ENCODE measurements at places on chromosomes 16 and 17.

GRCh38 chr16:69799611-69800031, 37.5 kb downstream of the WWP2 start:
- no peak for DNase-seq

DNA sequence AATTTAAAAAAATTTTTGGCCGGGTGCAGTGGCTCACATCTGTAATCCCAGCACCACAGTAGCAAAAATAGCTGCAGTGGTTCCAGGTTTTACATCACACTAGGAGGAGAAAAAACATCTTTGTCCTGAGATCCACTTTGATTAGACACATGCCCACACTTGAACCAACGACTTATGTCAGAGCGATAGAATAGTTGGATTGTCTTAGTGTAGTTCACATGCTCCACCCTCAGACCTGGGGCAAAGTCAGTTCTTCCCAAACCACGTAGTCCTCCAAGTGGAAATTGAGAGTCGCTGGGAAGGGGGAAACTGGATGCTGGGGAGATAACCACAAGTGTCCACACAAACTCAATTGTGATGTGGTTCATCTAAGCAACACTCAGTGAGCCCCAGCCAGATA, 11.4 kb upstream of the ITGAM start:
- DNase-seq = no peak

GRCh38 chr17:78159575-78160158, 8.7 kb upstream of the SYNGR2 start:
- DNase-seq = no peak

DNA sequence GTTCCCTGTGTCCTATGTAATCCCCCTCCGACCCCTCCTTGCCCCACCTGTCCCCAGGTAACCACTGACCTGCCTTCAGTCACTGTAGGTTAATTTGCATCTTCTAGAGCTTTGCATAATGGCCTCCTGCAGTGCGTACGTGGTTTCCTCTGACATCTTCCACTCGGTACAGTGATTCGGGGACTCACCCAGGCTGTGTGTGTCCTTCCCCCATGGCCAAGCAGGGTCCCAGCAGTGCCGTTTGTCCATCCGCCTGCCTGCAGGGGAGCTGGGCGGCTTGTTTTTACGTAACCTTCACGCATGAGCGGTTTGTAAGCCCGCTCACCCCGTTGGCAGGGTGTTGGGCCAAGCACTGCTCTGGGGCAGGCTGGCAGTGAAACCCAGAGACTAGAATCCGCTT, 7.9 kb downstream of the MAPK8IP3 start:
- DNase-seq = no peak

GRCh38 chr17:61784510-61784909, 78.8 kb downstream of the BRIP1 start:
- no peak for DNase-seq

- DNase-seq = peak; percentile 74
Measured at GRCh38 chr17:78289802-78290363, 58.5 kb downstream of the TMEM235 start.

DNA sequence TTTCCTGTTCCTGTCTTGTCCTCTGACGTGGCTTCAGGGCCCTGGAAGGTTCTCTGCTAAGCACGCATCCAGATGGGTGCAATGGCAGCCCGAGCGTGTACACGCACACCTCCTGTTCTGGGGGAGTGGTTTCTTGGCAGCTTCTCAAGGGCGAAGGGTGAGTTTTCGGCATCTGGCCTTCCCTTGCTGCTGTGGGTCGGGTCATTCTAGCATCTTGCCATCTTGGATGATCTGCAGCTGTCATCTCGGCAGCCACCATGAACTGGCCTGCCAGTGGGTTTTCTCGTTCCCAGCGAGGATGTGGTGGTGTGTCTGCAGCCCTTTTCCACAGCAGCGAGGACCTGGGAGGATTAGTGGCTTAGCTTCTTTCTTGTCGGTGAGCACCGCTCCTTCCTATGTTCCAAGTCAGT, 10.6 kb downstream of the MSI2 start:
- no peak for DNase-seq

- no peak for DNase-seq
Measured at GRCh38 chr17:18186627-18186982, 3.0 kb downstream of the ALKBH5 start.

DNA sequence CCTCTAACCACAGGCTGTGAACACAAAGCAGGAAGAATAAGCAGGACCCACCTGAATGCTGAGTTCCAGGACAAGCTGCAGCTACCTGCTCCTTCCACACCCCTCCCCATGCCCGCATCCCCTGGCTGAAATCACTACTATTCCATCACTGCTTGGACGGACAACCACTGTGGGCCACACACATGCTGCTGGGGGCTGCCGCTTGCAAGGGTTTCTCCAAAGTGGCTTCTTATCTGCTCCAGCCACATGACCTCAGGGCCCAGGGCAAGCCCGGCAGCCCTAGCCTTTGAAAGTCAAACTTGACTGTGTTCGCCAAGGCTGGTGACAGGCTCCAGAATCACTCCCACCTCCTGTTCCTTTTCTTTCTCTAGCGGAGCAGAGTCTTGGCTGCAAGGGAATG, 18.4 kb downstream of the FA2H start:
- no peak for DNase-seq

DNA sequence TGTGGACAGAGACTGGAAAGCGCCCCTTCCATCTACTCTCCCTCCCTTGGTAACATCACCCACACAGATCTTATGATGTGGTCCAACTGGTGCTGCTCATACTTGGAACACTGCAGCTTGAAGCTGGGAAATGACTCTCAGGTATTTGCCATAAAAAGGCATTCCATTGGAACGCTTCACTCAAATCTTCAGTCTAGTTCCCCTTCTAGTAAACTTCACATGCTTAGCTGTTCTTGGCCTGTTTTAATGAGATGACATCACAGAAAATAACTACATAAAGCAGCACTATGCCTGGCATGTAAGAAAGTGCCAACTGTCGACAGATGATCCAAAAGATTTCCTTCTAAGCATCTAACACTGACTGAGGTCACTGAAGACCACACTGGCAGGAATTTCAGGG, 9.3 kb downstream of the ZNF263 start:
- DNase-seq = no peak

- no peak for DNase-seq
Measured at GRCh38 chr17:46853896-46854444, 2.6 kb downstream of the WNT9B start.

- DNase-seq = no peak
Measured at GRCh38 chr16:17591655-17592405, 121.1 kb upstream of the XYLT1 start.

- no peak for DNase-seq
Measured at GRCh38 chr16:30005341-30006094, 5.3 kb downstream of the DOC2A start.

GRCh38 chr16:11949527-11949926, 7.7 kb upstream of the NPIPB2 start:
- no peak for DNase-seq

- no peak for DNase-seq
Measured at GRCh38 chr17:32285746-32286517, 20.3 kb downstream of the RHBDL3 start.

DNA sequence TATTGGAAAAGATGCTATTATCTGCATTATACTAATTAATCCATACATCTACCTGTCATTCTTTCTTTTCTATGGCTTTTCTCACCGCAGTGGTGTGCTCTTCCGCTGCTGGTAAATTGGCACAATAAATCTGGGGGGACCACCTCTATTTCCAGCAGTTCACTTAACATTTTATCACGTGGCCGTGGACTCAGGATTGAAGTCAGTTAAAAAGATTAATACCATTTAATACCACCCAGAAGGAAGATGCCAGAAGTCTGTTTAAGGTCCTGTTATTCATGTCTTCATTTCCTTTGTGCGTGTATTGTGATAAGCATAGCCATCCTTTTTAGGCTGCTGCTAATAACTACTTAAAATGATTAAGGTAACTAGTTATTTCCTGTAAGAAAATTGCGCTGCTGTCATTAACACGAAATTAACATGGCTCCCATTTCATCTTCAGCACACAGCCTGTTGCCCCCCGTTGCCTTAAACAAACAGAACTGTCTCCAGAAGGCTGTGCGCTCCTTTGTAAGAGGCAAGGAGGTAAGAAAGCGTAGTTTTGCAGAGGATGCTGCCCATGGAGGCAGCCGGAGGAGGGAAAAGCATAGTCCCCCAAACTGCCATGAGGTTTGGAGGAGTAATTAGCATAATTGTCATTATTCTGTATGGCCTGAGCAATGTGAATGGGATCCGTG, 414.4 kb downstream of the UTP18 start:
- DNase-seq = no peak

GRCh38 chr17:57385975-57386374, 129.7 kb downstream of the MSI2 start:
- no peak for DNase-seq

- DNase-seq = no peak
Measured at GRCh38 chr17:2093349-2093748, 38.4 kb downstream of the HIC1 start.

DNA sequence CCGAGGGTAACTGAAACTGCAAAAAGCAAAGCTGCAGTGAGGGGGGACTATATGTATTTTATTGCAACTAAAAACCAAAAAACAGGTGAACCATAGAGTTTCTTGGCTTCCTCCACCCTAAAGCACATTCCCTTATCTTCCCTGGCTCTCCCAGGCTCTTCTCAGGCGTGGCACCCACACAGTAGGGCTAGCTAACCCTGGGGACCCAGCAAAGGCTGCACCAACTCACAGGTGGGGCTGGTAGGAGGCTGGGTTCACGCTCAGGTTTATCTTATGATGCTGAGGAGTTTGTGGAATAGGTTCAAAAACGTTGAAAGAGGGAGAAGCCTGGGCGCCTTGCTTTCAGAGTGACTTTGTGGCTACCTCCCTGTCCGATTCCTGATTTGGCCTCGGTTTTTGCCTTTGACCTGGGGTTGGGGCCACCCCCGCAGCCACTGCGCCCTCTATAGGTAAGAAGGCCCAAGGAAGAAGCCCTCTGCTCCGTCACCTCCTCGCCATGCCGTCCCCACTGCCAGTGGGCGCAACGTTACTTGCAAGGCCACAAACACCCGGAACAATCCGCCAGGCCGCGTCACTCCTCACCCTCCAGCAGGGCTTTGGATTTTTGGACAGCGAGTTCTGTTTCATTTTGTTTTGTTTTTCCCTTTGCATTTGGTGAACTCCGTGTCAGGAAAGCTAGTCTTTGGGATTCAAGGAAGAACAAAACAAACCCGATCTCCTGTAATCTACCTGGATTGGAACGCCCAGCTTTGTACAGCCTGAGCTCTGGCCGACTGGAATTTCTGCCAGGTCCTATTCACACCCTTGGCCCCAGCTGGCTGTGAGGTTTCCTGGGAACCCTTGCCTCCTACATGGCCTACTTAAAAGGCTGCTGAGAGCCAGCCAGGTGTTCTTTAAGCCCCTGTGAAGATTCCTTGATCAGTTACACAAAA, 60.8 kb downstream of the TBC1D16 start:
- no peak for DNase-seq

DNA sequence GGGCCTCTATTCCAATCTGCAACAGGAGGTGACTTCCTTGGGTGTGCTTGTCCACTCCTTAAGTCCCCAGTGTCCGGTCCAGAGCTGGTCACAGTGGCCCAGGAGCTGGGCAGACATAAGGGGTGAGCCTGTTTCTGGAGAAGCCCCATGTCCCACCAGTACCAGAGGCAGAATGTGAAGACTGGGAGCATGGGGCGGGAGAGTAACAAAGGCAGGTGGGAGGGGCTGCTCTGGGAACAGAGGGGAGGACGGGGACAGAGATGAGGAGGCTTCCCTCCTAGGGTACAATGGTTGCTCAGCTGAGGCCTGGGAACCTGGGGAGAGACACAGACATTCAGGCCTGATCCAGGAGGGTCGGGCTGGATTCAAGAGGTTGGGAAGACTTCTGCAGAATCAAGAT, 323.3 kb upstream of the TNRC6C start:
- DNase-seq = no peak

DNA sequence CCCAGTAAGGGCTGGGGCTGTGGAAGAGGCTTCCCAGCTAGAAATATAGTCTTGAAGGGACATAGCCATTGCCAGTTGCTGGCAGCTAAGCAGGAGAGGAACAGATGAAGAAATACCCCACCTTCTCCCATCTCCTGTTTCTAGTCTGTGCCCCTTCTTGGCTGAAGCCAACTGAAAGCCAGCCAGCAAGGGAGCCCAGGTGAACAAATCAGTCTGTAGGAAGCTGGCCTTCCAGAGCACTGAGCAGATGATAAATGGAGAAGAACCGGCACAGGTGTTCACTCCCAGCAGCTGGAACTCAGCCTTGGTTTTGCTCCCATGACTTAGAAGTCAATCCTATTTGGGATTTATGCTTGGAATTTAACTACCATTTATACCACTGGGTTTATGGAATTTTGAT, 69.2 kb upstream of the DHX40 start:
- DNase-seq = no peak

GRCh38 chr17:64457156-64457555, 8.2 kb downstream of the MILR1 start:
- DNase-seq = no peak

DNA sequence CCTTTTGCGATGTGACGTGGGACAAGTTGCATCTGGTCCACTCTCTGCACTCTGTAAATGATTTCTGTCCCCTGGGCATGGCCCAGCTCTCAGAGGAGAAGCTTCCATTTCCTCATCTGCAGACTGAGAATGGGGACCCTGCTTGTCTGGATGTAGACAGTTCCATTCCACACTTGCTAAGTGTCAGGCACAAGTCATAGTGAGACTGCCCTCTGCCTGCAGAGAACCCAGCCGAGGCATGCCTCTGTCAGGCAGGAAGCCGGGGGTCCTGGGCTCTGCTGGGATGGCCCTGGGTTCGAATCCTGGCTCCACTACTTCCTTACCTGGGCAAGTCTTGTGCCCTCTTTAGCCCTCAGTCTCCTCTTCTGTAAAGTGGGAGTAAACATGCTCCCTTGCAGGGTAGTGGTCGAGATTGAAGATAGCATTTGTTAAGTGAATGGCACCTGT, 4.1 kb downstream of the MAP2K3 start:
- DNase-seq = no peak

DNA sequence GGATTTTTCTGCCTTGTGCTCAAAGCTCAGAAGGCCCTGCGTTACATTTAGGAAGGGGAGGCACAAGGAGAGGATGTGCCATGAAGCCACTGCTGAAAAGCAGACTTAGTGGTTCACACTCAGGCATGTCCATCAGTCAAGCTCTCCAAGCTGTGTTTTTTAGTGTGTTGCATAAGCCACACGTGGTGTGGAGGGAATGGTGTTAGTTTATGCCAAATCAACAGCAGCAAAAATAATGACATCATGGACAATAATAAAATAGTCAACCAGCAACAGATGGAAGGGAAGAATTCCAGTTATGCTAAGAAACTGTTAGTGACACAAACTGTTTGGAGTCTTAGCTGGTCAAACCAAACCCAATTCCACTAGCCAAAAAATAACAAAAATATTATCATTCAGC, 438.3 kb downstream of the NPIPA7 start:
- no peak for DNase-seq

- DNase-seq = no peak
Measured at GRCh38 chr17:13038931-13039665, 21.3 kb upstream of the ELAC2 start.

GRCh38 chr16:10847176-10847575, 28.6 kb upstream of the TVP23A start:
- no peak for DNase-seq

Data from stimulated activated CD4-positive, alpha-beta T cell treated with anti-CD3 and anti-CD28 coated beads, Interleukin-4, amount 100 ng/mL, for 4 hours (primary cell).